Stimulated activated CD8-positive, alpha-beta memory T cell treated with anti-CD3 and anti-CD28 coated beads, Interleukin-4, amount 100 ng/mL, for 1 hour (primary cell): ENCODE measurements at places on chromosomes 5 and 9.

DNA sequence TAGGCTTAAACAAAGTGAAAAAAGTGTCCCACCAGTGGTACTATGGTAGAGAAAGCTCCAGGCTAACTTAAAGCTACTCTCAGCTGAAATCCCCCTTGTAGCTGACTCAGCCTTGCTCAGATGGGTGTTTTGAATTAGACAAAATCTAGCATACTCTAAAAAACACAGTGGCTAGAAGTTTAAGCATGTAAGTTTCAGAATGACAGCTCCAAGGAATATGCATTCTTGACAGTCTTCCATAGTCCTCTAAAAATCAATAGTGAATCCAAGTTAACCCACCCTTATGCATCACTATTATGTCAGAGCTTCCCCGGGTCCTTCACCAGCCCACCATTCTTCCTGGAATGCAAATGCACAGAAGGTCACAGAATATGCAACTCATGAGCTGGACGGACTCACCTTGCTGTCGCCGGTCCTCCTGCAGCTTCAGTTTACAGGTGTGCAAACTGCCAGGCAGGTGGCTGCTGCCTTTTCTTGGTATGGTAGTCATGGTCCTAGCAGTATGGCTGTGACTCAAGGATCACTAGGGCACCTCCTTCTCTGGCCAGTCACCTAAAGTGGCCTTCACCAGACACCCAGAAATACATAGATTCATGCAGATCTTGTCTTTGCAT lies 668 bp downstream of the RANBP3L start:
- DNase-seq, result no peak

DNA sequence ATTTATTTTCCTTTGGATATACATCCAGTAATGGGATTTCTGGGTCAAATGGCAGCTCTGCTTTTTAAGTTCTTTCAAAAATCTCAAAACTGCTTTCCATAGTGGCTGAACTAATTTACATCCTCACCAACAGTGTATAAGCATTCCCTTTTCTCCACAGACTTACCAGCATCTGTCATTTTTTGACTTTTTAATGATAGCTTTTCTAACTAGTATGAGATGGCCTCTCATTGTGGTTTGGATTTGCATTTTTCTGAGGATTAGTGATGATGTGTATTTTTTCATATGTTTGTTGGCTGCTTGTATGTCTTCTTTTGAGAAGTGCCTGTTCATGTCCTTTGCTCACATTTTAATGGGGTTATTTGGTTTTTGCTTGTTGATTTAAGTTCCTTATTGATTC lies 90.0 kb upstream of the HMHB1 start:
- DNase-seq, result no peak

DNA sequence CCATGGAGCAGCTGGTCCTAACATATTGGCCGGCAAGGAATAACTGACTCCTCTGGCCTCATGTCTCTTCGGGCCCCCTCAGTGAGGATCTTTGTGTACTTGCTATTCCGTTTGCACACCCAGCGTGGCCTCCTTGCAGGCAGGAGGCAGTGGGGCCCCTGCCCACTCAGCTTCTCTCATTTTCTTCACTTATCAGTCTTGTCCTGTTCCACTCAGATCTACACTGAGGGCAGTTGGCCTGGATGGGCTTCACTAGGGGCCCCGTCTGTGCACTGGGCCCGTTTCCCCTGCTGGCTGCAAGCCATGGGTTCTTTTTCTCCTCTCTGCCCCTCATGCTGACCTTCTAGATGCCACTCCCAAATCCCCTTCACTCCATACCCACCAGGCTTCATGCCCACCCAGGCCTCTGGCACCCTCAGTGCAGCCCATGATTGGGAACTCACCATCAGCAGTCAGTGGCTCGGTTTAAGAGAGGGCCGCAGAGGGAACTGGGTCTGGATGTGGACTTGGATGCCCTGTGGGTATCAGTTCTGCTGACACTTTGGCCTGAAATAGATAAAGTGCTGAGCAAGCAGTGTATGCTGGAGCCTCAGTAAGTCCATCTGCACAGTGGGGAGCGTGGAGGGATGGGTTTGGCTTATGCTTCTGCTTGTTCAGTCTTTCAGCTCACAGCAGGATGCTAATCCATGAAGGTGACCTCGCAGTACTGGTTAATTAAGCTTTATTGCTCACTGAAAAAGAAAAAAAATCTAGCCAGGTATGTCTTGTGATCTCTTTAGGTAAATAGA lies 57.9 kb downstream of the ERBIN start:
- DNase-seq, result no peak

DNA sequence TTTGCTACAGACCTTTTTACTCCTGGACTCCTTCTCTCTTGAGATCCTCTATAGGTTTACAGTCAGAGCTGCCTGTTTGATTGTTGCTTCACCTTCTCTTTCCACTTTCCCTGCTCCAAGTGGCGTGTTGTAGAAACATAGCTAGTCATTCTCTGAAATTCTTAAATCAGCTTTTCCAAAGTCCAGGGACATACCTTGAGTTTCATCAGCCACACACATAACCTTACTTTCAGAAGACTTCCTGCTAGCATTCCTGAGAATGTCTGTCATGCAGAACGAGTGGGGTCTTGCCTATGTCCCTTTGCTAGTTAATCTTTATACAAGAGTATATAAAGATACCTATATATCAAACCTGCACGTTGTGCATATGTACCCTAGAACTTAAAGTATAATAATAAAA lies 230.3 kb upstream of the ZNF462 start:
- no peak for DNase-seq

DNA sequence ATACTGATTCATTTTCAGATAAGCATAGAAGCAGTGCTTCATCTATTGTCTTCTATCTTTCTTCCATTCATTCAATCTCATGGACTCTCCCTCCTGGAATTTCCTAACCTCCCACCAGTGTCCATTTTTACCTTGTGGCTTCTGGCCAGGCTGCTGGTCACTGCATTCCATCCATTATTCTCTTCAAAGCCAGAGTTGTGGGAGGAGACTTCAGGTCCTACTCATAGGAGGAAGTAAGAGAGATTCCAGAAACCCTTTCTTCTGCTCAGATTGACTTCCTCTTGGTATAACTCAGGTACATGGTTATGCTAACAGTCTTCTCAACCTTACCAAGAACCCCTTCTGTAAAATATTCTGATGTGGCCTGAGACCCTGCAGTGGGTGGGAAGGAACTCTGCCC lies 153.3 kb upstream of the SLC12A2 start:
- DNase-seq, result no peak

GRCh38 chr9:122197882-122198281 lies 30.9 kb downstream of the LHX6 start:
- no peak for DNase-seq

- no peak for DNase-seq
Measured at GRCh38 chr5:64575561-64575960, 69.7 kb downstream of the RGS7BP start.

- DNase-seq, result no peak
Measured at GRCh38 chr5:177330991-177331842, 19.5 kb upstream of the MXD3 start.

DNA sequence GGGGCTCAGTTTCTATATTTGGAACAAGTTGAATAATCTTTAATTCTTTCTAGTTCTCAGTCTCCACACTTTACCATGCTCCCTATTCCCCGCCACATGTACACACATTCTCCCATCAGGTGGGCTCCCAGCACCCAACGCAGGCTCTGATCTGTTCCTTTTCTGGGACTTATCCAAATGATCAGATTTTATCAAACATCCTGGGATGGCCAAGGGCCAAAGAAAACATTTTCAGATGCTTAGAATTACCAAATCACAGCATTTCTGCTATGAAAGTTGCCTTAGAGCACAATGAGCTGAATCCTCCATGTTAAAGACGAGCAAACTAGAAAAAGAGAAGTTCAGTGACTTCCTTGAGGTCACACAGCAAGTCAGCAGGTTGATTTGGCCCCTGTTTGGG lies 153.4 kb downstream of the SEC61B start:
- no peak for DNase-seq

GRCh38 chr9:2390028-2390427 lies 231.6 kb upstream of the VLDLR start:
- no peak for DNase-seq

GRCh38 chr9:7561527-7562080 lies 238.0 kb downstream of the DMAC1 start:
- no peak for DNase-seq

DNA sequence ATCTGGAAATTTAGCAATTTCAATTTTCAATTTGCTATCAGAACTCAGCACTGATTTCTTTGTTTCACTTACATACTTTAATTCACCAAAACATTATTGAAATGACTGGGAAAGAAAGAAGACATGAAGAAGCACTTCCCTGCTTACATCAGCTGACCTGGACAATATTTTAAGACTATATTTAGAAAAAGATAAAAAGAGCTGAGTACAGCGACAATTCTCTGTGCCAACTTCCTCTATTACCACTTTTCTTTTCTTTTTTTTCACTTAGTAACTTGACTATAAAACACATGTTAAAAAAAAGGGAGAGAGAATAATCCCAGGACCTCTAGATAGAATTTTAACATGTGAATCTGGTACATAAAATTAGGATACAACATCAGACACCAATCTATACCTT lies 35.6 kb downstream of the MEF2C start:
- no peak for DNase-seq

DNA sequence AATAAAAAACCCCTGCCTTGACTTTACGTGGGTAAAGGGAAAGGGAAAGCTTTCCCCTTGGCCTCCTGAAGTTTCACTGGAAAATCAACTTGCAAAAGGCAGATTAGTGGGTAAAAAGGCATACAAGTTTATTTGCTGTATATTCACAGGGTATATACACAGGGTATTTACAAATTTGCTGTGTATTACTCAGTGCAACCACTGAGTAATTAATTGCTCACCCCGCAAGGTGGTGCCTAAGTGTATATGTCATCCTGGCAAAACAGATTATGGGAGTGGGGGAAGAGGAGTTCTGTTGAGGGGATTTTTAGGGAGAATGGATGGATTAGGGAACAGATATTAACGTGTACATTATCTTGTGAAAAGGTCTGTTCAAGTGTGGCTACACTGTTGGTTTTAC lies 7.1 kb upstream of the RARS1 start:
- no peak for DNase-seq

GRCh38 chr5:146069780-146070099 lies 35.6 kb downstream of the PLAC8L1 start:
- no peak for DNase-seq

DNA sequence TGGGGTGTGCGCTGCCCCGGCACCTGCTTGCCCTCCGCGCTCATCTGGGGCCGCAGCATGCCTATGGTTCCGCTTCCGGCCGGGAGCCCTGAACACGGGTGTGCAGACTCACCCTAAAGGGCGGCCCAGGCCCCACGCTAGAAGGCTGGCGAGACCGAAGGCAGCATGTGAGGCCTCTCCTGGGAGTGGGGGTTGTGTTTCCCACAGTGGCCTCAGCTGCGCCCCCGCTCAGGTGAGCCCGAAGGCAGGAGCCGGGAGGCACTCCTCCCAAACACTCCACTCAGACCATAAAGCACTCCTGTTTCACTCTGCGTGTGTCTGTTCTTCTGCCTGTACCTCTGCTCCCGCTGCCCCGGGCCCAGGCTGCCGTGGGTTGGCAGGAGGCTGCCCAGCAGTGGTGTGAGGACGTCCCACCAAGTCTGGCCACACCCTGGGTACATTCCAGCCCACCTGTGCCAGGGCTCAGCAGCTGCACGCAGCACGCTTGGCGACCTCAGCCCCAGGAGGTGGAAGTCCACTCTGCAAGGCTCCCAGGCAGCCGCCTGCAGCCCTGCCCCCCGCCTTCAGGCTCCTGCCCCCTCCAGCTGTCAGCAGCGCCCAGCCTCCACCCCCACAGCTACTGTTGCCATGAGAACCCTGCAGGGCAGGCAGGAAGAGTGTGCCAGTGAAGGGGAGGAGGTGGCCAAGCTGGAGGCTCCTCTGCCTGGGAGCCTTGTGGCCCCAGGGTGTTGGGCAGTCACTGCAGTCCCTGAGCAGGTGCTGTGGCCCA lies 1.2 kb upstream of the AJM1 start:
- DNase-seq, result no peak

- DNase-seq, result no peak
Measured at GRCh38 chr9:85729882-85730281, 11.9 kb downstream of the AGTPBP1 start.

DNA sequence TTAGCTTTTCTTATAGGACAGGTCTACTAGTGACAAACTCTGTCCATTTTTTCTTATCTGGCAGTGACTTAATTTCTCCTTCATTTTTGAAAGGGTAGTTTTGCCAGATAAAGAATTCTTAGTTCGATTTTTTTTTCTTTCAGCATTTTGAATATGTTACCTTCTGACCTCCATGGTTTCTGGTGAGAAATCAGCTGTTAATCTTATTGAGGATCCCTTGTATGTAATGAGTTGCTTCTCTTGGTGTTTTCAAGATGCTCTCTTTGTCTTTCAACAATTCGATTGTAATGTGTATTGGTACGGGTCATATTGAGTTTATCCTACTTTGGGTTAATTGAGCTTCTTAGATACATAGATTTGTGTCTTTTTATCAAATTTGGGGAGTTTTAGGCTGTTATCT lies 12.5 kb downstream of the PAIP2 start:
- DNase-seq, result no peak

DNA sequence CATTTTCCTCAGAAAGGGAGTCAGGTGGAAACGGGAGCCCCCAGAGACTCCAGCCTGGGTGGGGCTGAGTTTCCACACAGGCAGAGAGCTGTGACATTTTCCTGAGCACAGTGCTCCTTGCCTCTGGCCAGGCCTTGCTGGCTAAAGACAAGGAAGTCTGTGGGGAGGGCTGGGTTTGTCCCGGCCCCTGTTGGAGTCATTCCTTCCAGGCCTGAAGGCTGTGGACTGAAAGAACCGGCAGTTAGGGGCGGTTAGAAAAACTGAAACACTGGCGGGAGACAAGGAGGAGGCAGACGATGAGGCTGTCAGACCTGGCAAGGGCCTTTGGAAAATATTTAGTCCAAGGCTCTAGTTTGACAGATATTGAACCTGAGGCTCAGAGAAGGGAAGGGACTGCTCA lies 29.9 kb downstream of the COL15A1 start:
- no peak for DNase-seq

DNA sequence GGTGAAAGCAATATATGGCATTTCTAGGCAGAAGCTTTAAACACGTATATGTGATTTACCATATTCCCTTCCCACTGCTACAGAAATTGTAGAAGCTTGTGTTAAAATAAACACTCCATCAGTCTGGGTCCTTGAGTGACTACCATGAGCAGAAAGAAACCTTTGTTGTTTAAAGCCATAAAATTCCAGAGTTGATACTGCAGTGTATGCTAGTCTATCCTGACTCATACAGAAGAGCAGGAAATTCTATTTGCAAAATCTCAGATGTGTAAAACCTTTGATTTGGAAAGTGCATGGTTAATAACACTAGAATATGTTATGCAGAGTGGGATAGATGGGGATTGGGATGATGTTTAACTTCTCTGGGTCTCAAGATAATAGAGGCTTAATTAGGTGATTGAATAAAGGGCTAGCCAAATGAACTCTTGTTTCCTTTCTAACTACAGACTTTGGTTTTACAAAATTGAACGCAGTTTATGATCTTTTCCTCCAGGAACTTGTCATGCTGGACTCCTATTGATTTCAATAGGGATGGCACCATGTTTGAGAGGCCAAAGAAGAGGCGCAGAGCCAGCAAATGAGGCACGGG lies 282.7 kb upstream of the VLDLR start:
- DNase-seq, result no peak

GRCh38 chr9:9973062-9973461 lies 639.7 kb downstream of the PTPRD start:
- no peak for DNase-seq
